ENCODE measurements at places on chromosomes 4 and X.

DNA sequence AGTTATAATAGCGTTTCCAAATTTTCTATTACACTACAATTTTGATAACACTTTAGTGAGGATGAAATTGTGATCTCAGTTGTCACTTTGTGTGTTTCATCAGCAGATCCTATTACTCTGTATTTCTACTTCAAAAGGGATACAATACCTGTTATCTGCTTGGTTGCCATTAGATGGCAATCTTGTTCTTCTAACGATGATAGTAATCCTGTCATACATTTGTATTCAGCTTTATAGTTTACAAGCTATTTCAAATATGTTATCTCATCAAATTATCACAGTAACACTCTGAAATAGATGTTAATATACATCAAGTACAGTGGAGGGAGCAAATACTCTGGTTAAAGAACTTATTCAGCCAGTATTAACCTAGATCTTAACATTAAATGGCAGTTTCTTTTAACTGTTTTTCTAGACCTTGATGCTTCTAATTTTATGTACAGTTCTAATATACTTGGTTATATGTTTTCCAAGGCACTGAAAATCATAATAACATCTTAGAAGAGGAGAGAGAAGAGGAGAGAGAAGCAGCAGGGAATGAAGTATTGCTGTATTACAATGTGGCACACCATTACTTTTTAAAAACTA lies 292.0 kb downstream of the CCSER1 start:
- DNase-seq: no peak

DNA sequence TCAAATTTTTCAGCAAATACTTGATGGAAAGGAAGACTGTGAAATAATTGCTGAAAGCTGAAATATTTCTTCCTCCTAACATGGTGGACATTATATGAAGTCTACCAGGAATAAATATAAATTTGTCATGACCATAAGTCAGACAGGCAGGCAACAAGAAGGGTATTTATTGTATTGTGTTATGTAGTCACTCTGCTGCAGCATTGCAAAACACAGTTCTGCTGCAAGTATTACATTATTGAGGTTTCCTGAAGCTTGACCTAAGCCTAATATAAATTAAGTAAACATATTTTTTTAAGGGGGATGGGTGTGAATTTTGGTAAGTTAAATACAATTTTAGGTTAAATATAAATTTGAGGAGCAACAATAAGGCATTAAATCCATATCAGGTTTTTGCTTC lies 60.2 kb upstream of the MAOA start:
- no peak for DNase-seq

DNA sequence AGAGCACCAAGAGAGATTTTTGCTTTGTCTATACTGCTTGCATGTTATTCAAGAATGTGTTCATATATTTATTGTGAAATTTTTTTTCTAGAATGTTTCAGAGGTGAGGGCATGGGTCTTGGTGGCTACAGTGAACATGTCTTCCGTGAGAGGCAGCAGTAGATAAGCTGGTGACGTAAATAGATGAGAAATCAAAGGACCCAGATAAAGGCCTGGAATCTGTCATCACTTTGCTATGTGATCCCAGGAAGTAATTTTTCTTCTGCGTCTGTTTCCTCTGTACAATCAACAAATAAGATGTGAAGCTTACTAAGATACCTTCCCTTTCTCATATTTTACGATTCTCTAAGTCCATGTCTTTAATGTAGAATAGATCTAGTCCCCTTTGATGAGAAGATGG lies 129.1 kb downstream of the COL4A6 start:
- DNase-seq: no peak

DNA sequence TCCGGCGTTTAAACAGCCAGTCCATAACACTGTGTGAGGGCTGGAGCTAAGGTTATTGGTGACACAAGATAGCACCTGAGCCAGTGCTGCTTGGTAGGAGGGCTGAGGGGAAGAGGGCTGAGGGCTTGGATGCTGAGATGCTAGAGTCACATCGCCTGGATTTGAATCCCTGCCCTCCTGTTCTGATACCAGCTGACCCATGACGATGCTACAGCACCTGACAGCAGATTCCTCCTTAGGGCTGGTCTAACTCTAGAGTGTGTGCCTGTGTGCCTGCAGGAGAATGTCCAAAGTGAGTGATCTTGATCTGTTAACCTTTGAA lies 102.5 kb downstream of the PTTG2 start:
- DNase-seq: no peak

GRCh38 chr4:32135642-32136041 lies 1415.5 kb downstream of the PCDH7 start:
- DNase-seq: no peak

DNA sequence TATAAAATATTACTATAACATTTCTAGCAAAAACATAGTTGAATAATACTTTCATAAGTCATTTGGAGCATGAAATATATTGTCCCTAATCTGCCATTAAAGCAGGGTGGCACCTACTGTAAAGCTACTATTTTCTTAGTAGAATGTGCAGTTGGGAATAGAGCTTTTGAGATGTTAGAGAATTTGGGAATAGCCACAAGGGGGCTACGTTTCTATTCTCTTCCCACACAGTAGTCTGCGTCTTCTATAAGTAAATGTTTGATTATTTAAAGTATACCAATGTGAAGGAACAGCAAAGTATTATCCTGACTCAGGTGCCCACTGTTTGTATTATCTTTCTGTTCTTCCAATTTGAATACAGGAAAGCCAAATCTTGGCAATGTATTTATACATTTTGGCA lies 323.2 kb upstream of the GIMD1 start:
- no peak for DNase-seq

- DNase-seq: no peak
These were observed 120.1 kb upstream of the MED14 start for GRCh38 chrX:40855411-40855810.

DNA sequence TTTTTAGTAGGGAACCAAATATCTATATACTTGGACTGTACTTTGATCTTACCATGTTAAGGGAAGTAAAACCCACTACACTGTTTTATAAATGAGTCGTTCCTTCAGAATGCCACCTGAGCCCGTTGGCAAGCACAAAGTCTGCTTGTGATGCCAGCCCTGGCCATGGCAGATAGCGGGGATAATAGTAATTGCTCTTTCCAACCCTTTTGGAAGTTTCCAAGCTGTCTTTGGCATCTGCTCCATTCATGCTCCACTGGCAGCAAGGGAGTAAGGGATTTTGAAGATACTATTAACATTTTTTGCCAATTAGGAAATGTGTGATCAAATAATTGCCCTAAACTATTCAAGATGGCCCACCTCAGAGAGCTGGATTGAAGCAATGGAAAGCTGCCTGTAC lies 689.2 kb upstream of the SLIT2 start:
- DNase-seq: no peak

GRCh38 chr4:57184378-57185029 lies 74.3 kb upstream of the IGFBP7 start:
- DNase-seq: no peak

- DNase-seq: no peak
These were observed 104.9 kb upstream of the PSAPL1 start for GRCh38 chr4:7539659-7540058.

DNA sequence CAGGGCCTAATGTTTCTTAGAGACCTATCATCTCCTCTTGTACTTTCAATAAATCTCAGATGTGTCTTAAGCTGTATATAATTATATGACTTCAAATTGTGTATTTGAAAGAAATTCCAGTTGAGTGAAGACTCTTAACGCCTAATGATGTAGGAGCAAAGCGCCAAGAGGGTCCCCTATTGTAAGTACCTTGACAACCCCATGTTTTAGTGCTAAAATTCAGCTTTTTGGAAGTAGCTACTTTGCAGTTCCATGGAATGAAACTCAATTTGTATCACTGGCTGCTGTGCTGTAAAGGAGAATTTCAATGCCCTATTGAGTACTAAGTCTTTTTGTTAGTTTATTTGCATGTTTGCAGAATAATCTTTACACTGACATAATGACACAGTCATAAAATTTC lies 1826.6 kb upstream of the AGA start:
- no peak for DNase-seq

DNA sequence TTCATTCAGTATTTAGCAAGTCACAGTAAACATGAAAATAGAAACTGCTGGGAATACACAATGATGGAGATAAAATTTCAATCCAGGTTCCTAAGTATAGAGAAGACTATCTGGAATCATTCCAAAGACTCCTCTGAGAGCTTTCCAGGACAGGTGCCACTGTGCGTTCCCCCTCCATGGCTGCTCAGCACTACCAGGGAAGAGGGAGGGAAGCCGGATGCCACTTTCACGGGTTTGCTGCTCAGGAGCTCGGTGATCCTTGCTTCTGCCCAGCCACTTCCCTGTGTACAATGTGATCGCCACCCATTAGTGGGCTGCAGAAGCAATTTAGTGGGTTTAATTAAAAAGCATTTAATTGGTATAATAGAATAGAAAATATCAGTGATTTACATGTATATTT lies 94.5 kb downstream of the FNIP2 start:
- DNase-seq: no peak

DNA sequence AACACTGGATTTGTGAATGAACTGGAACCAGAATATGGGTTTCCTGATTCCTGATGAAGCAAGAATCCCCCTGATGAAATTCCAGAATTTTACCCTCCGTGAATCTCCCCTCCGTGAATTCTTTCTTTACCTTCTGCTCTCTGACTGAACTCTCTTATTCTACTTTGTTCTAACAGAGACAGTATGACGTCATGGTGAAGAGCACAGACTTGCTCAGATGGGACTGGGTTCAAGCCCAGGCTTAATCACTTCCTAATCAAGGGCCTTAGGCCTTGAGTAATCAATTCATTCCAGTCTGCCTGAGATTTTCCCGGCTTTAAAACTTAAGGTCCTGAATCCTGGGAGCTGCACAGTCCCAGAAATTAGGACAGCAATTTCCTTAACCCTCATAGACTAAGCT lies 64.5 kb downstream of the IQCM start:
- DNase-seq: no peak

DNA sequence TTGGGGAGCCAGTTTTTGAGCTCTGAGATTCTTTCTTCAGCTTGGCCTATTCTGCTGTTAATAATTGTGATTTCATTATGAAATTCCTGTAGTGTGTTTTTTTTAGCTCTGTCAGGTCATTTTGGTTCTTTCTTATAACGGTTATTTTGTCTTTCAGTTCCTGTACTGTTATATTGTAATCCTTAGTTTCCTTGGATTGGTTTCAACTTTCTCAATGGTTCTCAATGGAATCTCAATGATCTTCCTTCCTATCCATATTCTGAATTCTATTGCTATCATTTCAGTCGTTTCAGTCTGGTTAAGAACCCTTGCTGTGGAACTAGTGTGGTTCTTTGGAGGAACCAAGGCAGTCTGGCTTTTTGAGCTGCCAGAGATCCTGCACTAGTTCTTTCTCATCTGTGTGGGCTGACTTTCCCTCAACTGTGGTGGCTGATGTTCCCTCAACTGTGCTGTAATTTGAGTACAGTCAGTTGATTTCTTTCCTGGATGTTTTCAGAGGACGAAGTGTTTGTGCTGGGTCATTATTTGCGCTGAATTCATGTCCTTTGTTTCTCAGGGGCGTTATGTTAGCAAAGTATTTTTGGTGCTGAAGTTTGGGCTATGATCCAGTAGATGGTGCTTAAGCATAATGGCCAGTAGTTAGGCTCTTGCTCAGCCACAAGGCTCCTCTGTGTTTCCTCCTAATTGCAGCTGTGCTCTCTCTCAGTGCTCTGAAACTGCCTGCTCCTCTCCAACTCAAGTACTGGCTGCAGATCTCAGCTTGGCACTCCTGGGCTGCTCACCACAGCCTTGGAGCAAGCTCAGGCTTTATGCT lies 27.5 kb downstream of the ENPEP start:
- no peak for DNase-seq

- no peak for DNase-seq
These were observed 18.2 kb downstream of the ACOX3 start for GRCh38 chr4:8422327-8422726.

DNA sequence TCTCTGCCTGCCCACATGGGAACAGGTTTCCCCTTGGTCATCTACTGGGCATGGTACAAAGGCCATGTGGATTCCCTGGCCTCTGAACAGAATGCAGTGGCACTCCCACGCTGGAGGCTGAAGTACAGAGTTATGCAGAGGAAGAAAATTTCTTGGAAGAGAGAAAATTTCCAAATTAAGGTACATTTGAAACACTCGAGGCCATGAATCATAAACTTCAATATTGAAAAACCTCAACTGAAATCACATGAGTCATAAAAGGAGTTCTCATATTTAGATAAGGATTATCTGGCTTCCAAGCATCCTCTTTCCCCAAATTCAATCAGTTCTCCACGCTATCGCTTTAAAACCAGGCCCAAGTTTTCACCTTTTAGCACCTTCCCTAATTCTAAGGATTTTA lies 28.1 kb upstream of the TXK start:
- no peak for DNase-seq

DNA sequence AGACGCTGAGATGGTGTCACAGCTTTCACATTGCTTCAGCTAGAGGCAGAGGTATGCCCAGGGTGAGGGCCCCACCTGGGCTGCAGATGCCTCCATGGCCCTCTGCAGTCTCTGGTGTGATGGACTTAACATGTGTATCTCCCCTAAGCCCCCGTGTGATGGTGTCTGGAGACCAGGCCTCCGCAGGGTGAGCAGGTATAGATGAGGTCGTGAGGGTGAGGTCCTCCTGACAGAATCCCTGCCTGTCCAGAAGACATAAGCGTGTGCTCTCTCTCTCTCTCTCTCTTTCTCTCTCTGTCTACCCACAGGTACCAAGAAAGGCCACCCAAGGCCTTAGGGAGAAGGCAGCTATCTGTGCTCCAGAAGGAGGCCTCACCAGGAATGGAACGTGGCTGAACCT lies 50.9 kb downstream of the CPZ start:
- no peak for DNase-seq

DNA sequence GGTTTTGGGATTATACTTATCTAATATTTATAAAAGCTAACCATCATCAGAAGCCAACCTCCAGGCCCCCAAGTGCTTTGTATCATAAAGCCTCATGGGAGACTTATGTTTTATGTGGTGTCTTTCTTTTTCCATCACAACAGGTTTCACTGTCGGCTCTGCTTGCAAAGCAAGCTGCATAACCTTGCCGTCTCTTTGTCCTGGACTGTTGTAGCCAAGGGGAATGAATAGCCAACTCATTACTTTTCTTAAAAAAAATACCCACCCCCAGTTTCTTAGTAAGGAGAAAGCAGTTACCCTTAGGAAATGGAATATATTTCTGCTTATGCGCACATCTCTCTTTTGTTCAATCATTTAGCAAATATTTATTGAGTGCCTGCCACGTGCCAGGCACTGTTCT lies 40.7 kb downstream of the FAM184B start:
- DNase-seq: no peak

DNA sequence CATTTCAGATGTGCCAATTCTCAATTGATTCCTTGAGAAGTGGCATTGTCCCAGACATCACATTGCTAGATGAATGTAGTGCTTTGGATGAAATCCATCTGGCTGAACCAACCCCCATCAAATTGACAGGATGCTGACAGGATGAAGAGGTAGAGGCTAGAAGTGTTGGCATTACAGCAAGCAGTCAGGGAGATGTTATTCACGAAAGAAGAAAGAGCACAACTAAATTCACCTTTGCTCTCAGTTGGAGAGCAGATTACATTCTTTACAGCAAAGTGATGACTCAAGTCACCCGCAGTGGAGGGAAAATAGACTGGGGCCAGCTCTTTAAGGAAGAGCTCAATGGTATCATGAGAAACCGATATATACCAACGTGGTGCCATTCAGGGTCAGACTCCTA lies 259.6 kb downstream of the C4orf33 start:
- DNase-seq: no peak
